ENCODE measurements at places on chromosomes 3 and 15.

DNA sequence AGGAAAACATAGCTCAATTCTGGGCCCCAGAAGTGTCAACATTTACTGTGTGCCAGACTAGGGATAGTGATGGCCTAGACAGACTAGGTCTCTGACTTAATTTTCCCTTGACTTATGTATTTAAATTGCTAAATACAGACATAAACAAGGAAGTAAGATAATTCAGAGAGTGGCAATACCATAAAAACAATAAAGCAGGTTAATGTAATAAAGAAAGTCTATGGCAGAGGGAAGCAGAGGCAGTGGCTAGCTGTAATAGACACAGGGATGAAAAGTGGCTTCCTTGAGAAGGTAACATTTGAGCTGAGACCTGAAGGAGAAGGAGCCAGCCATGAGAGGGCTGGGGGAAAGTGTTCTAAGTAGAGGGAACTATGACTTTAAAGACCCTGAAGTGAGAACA is 95.7 kb downstream of the TNIK start:
- no peak for DNase-seq

- DNase-seq: no peak
Observed at GRCh38 chr3:20543535-20544226, 357.7 kb upstream of the SGO1 start.

- DNase-seq: no peak
Observed at GRCh38 chr15:69132977-69133861, 27.2 kb upstream of the GLCE start.

DNA sequence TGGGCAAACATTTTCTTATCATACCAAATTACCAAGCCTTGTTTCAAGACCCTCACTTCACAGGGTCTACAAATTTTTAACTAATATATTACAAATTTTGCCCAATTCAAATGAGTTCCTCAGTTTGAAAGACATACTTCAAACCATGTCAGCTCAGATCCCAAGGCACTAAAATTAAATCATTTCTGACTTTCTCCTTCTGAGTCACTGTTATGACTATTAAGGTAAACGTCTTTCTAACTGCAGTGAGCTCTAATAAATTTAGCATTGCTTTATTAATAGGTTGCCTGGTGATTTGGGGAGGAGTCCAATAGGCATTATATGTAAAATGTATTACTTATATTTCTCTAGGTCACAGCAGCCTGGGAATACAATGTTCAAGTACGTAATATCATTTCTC is 158.2 kb upstream of the ARHGEF26 start:
- DNase-seq: no peak

DNA sequence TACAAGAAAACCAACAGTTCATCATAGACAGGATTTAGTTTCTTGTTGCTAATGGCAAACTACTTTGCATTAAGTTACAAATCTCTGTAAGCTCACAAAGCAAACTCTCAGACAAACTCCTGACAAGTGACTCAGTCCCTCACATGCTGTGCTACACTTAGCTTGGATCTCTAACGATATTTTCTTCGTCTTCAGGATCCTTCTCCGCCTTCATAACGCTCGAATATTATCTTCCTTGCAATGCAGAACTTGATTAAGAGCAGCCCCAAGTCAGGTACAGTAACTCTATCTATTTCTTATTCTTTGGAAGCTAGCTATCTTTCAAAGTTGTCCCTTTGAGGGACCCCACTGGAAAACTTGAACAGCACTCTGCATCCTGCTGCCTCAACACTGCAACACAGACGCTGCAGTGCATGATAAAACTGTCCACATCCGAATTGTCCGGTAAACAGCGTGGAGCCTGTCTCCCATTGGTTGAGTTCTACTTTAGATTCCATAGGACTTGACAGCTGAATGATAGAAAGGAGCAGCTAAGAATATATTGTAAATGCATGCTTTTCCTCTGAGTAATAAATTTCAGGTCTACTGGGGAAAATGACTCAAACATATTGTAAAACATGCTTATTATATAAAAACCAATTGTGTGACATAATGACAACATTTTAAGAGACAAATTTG is 61.3 kb downstream of the UACA start:
- no peak for DNase-seq

DNA sequence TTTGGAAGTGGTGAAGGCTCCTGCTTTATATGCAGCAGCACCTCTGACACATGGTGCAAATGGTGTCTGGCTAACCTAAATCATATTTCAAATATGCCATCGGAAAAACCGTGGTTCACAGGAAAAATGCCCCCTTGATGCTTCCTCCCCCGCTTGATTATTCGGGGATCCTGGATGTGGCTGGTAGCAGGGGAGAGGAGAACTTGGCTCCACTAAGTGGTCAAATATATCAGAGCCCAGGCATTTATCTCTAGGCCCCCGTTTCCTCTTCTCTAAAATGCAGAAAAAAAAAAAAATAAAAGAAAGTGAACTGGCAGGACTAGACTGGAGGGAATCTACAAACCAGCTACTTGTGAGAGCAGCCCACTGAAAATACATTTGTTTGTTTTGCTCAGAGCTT is 18.2 kb upstream of the ATP2B2 start:
- DNase-seq: no peak

DNA sequence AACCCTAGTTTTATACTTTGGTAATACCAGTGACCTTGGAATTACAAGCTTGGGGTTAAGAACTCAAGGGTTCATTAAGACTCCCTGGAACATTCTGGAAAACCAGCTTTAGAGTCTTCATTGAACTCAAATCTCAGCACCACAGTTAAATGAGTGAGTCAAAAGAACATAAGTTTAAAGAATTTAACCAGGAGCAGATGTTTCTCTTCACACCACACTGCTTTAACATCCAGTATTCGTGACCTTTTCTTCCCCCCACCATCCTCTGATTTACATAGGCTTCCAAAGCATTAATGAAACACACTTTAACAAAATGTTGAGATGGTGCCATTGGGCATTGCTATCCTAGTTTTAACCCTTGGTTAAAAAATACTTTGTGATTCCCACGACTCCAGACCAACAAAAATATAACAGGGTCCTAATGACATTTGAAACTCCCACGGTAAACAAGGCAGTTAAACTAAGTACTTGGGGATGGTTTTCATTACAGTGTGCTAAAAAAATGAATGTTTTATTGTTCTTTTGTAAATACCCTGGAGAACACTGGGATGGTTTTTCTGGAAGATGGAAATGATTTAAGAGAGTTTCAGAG is 123.9 kb downstream of the OXNAD1 start:
- no peak for DNase-seq

DNA sequence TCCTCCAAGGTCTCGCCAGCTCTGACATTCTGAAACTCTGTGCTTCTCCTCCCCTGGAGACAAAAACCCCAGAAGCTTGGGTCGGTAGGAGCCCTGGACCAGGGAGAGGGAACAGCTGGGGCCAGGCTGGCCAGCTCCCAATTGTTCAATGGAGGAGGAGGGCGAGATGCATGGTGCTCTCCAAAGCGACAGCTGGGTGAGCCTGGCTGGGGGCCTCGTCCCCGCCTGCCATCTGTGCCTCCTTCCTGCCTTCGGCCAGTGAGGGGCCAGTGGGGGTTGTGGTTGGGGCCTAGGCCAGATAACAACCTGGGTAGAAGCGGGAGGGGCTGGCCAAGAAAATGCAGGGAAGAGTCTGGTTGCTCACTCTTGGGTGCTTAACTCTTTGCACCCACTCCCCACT is 79.4 kb downstream of the CORO2B start:
- no peak for DNase-seq

GRCh38 chr3:47024932-47025331 is 45.5 kb downstream of the NBEAL2 start:
- no peak for DNase-seq

DNA sequence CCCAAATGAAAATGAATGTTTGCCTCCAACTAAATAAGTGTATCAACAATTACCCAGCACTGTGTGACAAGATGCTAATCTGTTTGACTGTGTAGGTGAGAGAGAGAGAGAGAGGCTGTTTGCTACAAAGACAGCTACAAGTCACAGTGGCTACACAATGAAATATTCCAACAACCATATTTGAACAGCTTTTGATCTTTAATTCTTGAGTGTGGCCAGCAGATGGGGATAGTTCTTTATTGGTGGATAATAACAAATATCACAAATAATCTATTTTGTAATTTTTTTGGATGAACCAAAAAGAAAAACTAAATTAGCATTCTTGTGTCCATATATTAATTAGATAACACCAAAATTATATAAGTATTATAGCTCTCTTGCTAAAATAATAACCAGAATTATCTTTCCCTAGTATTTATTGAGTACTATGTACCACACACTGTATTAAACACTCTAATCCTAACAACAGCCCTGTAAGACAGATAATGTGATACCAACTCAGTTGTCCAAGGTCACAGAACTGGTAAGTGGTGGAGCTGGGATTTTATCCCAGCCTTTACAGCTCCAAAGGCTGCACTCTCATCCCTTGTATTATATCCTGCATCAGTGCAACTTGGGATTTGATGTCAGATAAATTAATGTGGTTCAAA is 61.9 kb upstream of the C3orf80 start:
- DNase-seq: no peak

DNA sequence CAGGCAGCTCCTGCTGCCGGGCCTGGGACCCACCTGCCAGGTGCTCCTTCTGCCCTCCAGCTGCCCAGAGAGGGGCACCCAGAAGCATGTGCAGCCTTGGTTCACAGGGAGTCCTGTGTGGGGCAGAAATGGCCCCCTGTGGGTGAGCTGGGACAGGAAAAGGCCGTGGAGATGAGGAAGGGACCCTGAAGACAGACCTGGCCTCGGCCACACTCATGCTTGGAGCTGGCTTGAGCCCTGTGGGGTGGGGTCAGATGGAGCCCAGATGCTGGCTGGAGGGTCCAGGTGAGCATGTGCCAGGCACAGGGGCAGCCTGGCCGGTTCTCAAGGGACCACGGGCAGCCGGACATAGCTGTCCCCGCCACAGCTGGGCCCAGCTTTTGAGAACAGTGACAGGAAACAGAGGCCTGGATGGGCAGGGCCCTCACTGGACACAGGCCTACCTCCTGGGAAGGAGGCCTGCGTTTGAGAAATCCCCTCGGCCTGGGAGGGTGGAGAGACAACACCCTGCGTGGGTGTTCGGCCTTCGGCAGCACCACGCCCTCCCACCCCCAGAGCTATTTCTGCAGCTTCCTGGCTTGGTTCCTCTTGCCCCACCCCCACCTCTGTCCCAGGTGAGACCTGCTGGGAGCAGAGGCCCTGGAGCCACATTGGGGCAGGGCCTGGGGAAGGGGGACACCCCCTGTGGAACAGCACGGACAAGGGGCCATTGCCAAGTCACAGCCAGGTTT is 132.6 kb upstream of the MEF2A start:
- no peak for DNase-seq

- no peak for DNase-seq
Observed at GRCh38 chr3:13087320-13087990, 14.2 kb upstream of the IQSEC1 start.

GRCh38 chr15:95957861-95958260 is 372.6 kb upstream of the NR2F2 start:
- DNase-seq: no peak

DNA sequence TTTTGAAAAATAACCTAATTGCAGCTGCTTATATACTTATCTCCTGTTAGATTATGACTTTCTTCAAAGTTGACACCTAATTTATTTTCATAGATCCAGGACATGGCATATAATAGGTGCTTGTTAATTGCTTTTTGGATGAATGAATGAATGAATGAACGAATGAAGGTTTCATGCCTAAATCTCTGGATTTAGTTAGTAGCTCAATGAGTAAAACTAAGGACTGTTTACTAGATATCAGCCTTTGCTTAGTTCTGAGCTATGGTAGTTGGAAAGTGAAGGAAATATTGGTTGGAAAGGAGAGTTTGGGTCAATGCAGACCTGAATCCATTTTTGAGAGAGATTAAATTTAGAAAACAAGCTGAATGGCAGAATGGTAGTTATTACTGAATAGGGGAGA is 160.4 kb upstream of the SGO1 start:
- no peak for DNase-seq

DNA sequence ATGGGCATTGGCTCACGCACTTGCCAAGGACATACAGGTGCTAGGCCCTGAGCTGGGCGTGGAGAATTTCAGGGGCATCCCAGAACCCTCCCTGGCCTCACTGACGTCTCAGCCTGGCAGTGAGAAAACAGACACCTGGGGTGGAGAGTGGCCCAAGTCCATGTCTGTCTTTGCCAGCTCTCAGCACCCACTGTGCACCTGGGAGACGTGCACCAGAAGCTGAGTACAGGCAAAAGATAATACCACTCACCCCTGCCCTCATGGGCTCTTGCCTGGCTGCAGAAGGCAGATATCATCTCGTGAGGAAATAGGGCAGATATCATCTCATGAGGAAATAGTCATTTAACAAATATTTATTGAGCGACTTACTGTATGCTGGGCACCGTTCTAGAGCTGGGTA is 8.0 kb downstream of the LOXL1 start:
- DNase-seq: no peak

DNA sequence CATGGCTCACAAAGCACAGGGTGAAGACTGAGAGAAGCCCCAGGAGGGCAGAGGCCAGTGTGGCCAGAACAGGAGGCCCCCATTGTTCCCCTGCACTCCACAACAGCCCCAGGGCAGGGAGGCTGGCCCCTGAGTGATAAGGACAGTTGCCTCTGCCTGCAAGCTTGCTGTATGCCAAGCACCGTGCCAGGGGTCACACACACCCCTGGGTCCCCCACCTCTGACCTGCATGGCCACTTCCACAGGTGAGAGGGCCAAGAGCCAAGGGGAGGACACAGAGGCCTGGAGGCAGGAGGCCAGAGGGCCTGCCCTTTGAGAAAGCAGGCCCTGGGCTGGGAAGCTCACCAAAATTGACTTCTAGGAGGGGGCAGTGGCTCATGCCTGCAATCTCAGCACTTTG is 23.7 kb downstream of the ATRIP start:
- DNase-seq: no peak

DNA sequence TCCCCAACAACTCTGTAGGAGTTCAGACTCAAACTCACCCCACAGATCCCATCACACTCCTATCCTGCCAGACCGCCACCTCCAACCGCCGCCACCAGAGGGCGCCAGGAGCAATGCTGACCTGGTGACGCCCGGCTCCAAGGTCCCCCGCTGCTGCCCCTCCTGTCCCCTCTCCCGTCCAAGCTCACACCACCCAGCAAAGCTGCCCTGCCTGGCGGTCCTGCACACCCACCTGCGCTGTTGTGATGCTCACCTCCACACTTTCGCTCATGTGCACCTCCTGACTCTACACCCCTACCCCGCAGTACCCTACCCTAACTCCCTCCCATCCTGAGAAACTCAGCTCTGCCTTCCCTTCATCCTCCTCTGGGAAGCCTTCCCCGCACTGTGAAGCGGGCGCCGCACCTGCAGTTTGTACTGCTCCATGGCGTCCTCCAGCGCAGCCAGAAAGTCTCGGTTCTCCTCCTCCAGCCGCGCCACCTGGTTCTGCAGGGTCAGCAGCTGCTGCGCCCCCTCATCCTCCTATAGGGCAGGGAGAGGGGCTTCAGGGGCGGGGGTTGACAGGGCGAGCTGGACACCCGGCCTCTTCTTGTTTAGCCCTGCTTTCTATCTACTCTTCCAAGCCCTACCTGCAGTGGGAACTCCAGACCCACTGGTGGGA is 7.9 kb downstream of the KIF7 start:
- peak; percentile 38 for DNase-seq

- DNase-seq: no peak
Observed at GRCh38 chr3:36867810-36868209, 77.0 kb downstream of the TRANK1 start.

GRCh38 chr3:104040896-104041295 is 1325.8 kb upstream of the ALCAM start:
- DNase-seq: no peak

Data from NCI-H187 (cell line).